Activated gamma-delta T cell treated with Interleukin-2 at 50 U/mL for 16 hours (primary cell): ENCODE measurements at places on chromosomes 4 and X.

- DNase-seq = no peak
Observed at GRCh38 chrX:37603938-37604409, 32.5 kb downstream of the LANCL3 start.

- DNase-seq = peak; percentile 79
Observed at GRCh38 chrX:131821945-131822622, 201.0 kb upstream of the STK26 start.

DNA sequence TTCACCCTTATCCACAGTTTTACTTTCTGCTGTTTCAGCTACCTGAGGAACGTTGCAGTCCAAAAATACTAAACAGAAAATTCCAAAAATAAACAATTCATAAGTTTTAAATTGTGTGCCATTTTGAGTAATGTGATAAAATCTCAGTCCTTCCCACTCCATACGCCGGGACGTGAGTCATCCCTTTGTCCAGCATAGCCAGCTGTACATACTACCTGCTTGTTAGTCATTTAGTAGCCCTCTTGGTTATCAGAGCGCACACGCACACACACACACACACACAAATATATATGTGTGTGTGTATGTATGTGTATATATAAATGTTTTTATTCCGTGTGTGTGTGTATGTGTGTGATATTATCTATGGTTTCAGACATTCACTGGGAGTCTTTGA is 4.8 kb upstream of the CCSER1 start:
- no peak for DNase-seq

GRCh38 chr4:42710761-42711160 is 53.9 kb upstream of the ATP8A1 start:
- DNase-seq = no peak

DNA sequence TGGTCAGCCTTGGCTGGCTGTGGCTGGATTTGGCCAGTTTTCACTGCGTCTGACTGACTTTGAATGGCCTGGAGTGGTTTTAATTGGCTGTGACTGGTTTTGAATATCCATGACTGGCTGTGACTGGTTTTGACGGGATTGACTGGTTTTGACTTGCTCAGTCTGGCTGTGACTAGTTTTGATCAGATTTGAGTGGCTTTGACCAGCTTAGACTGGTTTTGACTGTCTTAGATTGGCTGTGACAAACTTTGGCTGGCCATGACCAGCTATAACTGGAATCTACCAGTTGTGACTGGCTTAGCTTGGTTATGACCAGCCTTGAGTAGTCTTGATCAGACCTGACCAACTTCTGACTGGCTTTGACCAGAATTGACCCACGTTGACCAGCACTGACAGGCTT is 168.4 kb upstream of the AMOT start:
- no peak for DNase-seq

DNA sequence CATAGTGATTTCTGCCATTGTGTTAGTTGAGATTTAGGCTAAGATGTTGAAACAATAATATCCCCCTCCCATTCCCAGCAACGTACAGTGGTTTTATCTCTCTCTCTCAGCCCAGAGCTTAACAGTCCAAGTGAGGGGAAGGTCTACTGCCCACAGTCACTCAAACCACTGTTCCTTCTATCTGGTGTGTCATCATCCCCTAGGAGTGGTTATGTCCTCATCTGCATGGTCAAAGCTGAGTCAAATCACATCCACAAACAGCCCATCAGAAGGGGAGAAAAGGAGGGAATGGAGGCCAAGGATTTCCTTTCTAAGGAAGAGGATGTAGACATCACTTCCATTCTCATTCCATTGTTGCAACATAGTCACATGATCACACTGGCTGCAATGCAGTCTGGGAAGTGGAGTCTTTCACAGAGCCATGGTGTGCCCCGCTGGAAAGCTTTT is 42.8 kb upstream of the CHRNA9 start:
- DNase-seq = no peak

GRCh38 chr4:165512424-165512823 is 133.6 kb downstream of the CPE start:
- no peak for DNase-seq

DNA sequence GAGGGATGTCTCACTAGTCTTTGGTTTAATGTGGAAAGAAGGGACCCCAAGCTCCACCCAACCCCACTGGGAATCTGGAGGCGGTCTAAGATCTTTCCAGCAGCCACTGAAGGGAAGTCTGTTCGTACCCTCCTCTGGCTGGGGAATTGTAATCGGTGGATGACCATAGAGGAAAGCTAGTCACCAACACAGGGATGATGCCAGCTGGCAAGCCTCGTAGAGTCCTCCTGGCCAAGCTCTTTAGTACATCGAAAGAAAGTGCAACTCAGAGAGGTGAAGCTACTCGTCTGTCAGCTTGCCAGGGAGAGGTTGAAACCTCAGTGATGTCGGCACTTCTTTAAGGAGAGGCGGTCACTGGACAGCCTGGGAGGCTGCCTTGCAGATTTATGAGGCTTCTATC is 58.7 kb downstream of the MAMLD1 start:
- no peak for DNase-seq

DNA sequence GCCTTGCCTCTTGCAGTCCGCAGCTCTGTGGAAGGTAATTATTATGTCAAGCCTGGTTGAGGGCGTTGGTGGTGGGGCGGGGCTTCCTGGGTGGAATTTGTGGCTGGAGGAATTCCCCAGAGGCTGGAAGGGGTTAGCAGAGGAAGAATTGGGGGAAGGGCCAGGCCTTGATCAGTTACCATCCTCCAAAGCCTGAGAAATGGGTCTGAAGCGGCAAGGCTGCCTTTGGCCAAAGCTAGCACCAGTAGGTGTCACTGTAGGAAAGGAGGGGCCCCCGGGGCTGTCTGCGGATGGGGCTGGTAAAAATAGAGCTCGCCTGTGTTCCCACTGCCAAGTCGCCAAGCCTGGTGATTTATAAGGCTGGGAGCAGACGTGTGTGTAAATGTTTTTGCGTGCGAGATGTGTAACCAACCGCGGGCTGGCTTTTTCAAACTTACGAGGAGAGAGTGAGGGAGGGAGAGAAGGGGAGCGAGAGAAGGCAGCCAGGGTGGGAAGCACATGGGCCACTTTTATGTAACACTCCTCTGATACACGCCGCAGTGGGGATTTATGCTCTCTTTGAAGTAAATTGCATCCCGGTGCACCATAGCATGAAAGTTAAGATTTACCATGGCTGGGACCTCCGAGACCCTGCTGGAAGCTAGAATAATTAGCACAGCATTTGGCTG is 367.0 kb downstream of the BCOR start:
- DNase-seq = peak; percentile 43

- DNase-seq = no peak
Observed at GRCh38 chr4:22097596-22097995, 149.0 kb upstream of the KCNIP4 start.

GRCh38 chrX:10104958-10105658 is 51.7 kb upstream of the CLCN4 start:
- no peak for DNase-seq

DNA sequence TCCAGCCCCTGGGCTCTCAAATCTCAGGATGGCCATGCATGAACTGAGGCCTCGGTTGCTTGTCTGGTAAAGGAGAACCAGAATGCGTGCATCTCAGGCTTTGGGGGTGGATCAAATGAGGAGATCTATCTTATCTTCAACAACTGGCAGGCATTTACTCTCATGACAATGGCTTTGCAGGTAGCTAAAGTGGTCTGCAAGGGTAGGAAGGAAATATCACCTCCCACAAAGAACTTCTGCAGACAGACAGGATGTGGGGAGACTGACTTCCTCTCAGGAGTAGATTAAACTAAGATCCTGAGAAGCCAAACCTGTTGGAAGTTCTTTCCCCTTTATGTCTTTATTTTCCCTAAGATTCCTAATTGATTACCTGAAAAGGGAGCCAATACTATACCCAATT is 7.8 kb downstream of the LDB2 start:
- no peak for DNase-seq

DNA sequence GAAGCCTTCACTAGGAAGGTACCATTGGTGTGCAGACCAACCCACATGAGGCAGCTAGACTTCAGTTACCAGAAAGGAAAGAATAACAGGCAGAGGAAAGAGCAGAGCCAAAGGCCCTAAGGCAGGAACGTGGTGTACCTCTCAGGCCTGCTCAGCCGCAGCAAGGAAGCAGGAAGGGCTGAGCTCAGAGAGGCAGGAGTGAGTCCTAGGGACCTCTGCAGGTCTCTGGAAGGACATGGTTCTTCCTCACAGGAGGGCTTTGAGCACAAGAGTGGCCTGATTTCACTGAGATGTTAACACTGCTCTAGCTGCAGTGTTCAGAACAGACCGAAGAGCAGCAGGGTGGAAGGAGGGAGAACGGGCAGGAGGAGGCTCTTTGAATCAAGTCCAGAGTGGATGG is 124.6 kb downstream of the DCHS2 start:
- DNase-seq = no peak

DNA sequence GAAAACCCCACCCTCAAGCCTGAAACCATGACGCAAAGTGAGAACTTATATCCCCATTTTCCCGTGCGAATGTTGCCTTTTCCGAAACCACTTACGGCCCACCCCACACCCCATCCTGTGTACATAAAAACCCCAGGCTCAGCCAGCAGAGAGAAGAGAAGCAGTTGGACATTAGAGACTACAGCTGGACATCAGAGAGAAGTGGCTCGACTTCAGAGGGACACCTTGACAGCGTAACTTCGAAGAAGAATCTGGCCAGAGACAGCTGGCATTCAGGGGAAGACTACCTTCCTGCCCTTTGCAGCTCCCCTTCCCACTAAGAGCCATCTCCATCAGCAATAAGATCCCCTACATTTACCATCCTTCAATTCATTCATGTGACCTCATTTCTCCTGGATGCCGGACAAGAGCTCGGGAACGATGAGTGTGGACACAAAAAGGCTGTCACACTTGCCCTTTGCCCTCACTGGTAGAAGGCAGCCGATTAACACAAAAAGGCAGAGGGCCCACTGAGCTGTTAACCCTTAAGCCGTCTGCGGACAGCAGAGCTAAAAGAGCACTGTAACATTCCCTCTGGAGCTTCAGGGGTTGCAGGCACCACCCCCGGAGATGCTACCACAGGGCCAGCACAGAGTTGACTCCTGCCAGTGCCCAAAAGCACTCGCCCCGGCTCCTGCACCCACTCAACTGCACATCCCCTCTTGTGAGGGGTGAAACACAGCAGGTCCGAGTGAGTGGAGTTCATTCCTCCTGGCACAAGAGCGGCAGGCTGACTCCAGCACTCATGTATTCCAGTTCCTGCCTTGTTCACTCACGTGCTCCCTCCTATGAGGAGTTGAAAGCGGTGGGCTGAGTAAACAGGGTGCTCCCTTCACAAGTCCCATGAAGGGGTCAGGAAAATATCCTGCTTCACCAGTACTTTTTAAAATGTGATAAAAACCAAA is 7.5 kb downstream of the CHM start:
- no peak for DNase-seq

- DNase-seq = no peak
Observed at GRCh38 chr4:130738233-130738632, 1642.3 kb downstream of the C4orf33 start.

GRCh38 chr4:101186567-101187184 is 160.7 kb downstream of the PPP3CA start:
- no peak for DNase-seq

- no peak for DNase-seq
Observed at GRCh38 chrX:39616098-39616729, 481.5 kb downstream of the BCOR start.

GRCh38 chr4:8114456-8115202 is 44.0 kb downstream of the ABLIM2 start:
- DNase-seq = no peak

GRCh38 chrX:45063319-45064095 is 137.2 kb downstream of the DIPK2B start:
- DNase-seq = no peak

DNA sequence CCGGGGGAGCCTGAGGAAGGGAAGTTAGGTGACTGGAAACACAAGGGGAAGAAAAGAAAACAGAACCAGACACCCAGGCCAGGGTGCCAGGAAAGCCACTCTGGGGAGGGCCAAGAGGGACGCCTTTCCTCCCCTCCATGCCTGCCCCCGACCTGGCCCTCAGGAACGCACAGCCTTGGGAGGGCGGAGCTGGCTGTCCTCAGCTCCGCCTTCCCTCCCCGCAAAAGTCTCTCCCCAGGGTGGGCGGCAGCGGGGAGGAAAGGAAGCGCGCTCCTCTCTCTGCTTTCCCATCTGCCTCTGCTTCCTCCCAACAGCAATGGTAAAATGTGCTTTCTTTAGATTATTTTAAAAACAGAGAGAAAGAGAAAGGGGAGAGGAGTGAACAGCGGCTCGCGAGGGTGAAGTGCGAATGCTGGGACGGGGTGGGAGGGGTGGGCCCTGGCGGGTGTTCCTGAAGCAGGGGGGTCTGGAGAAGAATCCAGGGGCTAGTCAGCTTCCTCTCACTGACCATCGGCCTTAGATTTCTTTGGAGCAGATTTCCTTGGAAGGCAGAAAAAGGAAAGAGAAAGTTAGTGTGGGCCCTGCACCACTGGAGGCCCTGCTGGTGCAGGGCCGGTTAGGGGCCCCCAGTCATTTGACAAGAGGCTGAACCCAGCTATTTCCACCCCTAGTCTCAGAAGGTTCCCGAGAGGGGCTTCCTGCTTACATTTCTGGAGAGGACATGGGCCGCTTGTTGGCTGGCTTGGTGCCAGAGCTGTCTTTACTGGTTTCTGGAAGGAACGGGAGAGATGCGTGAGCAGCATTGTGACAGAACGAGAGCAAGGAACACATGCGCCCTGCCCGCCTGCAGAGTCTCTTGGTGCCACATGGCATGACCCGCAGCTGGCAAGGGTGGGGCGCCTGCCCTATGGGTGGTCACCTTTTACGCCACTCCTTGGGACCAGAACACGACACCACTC is 4.7 kb upstream of the RENBP start:
- DNase-seq = no peak

GRCh38 chr4:119690871-119691270 is 62.3 kb upstream of the PDE5A start:
- DNase-seq = no peak

DNA sequence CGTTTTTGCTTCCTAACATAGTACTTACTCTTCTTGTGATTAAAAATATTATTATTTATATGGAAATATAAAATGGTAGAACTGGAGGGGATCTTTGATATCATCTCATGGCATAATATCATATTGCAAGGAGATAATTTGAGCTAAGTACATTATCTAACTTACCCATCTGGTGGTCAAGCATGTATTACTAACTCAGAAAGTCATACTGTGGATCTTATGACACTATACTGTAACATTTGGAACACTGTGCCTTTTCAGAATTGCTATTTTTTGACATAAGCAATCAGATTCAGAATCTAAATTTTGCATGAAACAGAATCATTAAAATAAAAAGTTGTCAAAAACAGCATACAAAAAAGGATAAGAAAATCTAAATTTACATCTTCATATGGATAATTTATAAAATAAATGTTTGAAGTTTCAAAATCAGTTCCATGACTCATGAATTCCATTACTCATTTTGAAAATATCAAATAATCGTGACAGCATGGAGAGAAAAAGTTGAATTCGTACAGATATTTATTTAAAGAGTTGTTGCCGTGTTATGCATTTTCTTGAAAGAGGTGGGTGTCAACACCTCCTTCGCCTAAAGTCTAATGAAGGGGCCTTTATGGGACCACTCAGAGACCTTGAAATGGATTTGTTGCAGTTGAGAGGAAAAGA is 928.1 kb downstream of the PDHA2 start:
- DNase-seq = no peak

DNA sequence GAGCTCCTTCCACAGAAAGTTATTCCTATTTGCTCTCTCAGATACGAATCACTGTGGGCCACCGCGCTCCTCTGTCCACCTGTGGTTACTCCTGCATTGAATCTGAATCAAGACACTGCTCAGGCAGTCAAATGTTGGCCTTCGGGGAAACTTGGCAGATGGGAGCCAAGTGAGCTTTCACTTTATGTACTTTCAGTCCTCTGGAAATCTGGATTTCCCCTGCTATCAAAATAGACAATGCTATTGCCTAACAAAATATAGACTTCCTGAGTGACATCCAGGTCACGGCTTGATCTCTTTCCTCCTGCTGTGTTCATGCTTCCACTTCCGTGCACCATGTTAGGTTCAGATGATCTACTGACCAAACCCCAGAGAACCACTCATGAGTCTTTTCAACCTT is 43.8 kb downstream of the FHL1 start:
- no peak for DNase-seq
